ENCODE measurements at places on chromosomes 4 and X.

- DNase-seq = no peak
Observed at GRCh38 chr4:154836513-154836912, 55.4 kb downstream of the RBM46 start.

- DNase-seq = no peak
Observed at GRCh38 chr4:55530691-55531090, 16.0 kb downstream of the CLOCK start.

DNA sequence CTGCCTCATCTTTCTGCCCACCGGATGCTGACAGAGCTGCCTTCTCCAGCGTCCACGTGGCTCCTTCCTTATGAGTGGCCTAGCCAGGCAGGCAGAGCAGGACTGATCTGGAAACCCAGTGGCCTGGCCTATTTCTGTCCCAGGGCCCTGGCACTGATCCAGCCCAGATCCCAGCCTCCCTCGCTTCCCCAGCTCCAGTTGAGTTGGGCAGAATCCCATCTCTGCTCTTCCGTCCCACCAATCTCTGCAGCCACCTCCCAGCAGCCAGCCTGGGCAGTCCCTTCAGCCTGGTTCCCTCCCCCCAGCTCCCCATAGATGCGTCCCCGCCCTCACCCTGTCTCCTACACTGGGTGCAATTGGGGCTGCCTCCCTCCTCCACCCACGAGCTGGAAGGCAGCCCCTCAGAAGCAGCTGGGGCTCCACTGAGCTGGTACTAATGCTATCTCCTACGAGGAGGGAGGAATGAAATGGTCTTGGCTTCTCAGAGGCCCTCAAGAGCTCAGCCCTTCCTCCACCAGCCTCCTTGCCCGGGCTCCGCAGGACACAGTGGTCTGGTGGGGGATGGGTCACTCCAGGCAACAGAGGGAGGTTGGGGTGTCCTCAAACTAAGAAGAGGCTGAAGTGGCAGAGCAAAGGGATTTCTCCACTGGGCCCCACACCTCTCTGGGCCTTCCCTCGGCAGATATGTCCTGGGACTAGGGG, 94.2 kb downstream of the PJA1 start:
- DNase-seq = peak; percentile 25

DNA sequence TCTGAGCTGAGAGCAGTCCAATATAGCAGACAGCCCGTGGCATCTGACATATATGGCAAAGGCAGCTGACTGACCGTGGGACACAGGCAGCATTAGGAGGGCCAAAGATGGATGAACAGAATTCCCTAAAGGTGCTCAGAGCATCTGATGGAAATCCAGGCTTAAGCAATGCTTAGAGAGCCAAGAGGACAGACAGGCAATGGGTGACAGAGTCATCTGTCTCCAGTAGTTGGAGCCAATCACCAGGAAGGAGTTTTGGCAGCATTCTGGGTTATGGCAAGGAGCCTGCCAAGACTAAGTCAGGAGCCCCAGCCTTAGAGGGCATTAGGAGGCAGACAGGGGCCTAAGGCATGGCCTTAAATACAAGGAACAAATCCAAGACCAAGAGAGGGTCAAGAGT, 153.3 kb upstream of the USP9X start:
- peak; percentile 31 for DNase-seq

- DNase-seq = no peak
Observed at GRCh38 chr4:1567519-1567807, 116.7 kb downstream of the FAM53A start.

- DNase-seq = no peak
Observed at GRCh38 chr4:156635051-156635450, 336.5 kb downstream of the PDGFC start.

GRCh38 chr4:148926276-148927260, 484.4 kb upstream of the NR3C2 start:
- DNase-seq = peak; percentile 7

- peak; percentile 65 for DNase-seq
Observed at GRCh38 chrX:3713225-3713936, at the start of gene PRKX. Gene PRKX, minus strand, starts transcription at chrX:3713649. Its CDS starts 396 bp downstream, at chrX:3713253.

- no peak for DNase-seq
Observed at GRCh38 chrX:1185561-1185960, 26.9 kb downstream of the CRLF2 start.

DNA sequence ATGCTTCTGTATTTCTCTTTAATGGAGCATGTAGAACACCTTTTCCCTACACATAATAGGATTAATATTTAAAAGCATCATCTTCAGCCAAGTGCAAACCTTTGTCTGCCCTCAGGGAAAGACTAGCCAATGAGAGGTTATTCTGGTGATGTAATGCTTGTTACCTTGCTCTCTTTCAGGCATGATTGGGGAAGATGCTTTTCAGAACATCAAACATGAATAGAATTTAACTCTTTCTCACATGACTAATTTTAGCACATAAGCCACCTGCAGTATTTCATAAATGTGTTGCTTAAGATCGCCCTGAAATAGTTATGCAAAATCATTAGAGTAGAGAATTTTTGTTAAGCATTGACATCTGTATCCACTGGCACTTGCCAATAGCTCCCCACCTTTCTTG, 10.7 kb upstream of the EPGN start:
- no peak for DNase-seq

DNA sequence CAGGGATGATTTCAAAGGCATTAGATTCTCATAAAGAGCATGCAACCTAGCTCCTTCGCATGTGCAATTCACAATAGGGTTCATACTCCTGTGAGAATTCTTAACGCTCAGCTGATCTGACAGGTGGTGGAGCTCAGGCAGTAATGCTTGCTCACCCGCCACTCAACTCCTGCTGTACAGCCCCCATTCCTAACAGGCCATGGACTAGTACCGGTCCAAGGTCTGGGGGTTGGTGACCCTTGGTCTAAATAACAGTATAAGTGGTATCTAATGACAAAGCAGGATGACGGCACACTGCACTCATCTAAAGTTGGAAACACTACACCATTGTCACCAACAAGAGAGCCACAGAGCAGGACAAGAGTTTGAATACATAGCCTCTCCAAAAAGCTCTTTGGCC, 28.5 kb downstream of the ADGRA3 start:
- DNase-seq = no peak

- DNase-seq = no peak
Observed at GRCh38 chrX:6225911-6226595, 2.6 kb downstream of the NLGN4X start.

GRCh38 chr4:178602833-178603232, 1160.6 kb upstream of the AGA start:
- no peak for DNase-seq

DNA sequence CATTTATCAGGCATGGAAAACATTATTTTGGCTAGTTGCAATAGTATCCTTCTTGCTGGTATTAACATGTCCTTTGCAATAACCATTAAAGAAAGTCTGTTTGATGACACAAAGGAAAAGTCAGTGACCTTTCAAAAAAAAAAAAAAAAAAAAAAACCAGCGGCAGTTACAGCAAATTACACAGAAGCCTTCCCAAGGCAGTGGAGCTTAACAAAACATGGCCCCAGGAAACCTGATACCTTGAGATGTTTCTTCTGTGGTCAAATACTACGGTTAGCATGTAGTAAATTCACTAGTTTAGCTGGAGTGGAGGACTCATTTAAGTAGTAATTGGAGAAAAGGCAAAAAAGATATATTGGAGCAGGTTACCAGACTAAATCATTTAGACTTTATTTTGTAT, 359.1 kb downstream of the DACH2 start:
- no peak for DNase-seq

GRCh38 chr4:101415962-101416361, 68.6 kb upstream of the PPP3CA start:
- DNase-seq = no peak

GRCh38 chr4:133137571-133137970, 11.5 kb upstream of the PCDH10 start:
- no peak for DNase-seq

DNA sequence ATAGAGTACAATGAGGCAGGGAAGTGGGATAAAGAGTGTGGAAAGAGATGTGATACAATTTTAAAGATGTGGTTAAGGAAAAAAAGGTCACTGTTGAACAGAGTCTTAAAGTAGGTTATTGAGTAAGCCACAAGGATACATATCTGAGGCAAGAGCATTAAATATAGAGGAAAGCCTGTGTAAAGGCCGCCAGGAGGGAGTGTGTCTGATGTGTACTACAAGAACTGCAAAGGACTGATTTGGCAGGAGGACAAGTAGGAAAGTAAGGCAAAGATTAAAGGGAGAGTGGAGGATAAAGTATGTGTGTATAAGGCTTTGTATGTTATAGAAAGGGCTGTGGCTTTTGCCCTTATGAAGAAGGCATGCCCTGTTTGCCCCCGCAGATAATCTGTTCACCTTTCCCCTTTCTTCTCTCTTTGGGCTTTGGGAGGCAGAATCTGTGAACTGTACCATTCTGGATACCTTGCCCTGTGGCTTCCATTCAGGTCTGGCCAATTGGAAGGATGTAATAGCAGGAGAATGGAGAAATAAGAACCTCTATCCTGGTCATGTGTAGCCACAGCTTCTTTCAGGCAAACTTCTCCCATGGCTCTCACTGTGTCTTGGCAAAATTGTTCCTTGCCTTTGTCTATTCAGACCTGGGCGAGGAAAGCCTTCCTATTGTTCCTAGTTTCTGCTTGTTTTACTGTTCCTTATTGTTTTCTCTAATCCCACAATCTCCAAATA, 68.9 kb upstream of the FAM47B start:
- DNase-seq = no peak

GRCh38 chr4:2296631-2297601, 35.0 kb upstream of the MXD4 start:
- DNase-seq = no peak

DNA sequence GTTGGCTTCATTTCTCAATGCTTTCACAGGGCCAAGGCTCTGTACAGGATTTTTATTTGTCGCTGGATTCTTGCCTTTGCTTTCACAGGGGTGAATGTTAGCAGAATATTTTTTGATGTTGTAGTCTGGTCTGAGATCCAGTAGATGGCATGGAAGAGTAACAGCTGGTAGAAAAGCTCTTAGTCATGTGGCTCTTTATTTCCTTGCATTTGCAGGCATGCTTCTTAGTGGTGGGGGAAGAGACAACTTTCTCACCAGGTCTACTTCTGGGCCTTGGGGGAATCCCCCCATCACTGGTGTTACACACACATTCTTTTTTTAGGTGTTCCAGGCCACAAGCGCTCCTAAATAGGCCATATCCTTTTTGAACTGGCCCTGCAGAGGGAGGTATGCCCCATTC, 58.2 kb upstream of the DKK2 start:
- peak; percentile 71 for DNase-seq

- no peak for DNase-seq
Observed at GRCh38 chr4:74794382-74795010, at the start of gene BTC. Gene BTC, minus strand, starts transcription at chr4:74794523. Its CDS starts 198 bp downstream, at chr4:74794325.

- no peak for DNase-seq
Observed at GRCh38 chr4:149144060-149144459, 671.6 kb downstream of the IQCM start.

- peak; percentile 53 for DNase-seq
Observed at GRCh38 chr4:118774989-118775388, 60.9 kb downstream of the SEC24D start.

- peak; percentile 13 for DNase-seq
Observed at GRCh38 chrX:97267396-97268181, 383.9 kb downstream of the RPA4 start.

- DNase-seq = no peak
Observed at GRCh38 chr4:4395371-4395770, 8.5 kb downstream of the NSG1 start.

- DNase-seq = no peak
Observed at GRCh38 chrX:118536204-118536603, 40.6 kb downstream of the DOCK11 start.

DNA sequence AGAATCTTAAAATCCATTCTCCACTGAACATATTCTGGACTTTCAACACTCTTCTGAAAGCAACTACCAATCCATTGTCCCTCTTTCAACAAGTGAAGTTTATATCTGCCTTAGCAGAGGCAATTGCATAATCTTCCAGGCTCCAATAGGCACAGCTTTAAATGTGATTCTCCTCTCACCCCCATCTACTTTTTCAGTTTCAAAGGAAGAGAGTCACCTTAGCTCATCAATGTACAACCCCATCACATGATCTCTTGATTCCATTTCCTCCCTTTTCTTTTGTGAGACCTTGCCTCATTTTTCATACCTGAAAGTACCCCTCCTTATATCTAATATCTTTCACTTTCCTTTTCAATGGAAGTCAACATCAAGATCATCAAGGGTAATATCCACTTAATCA, 921.7 kb upstream of the EPHA5 start:
- no peak for DNase-seq

- DNase-seq = peak; percentile 71
Observed at GRCh38 chr4:186623546-186623945, 68.2 kb upstream of the MTNR1A start.

- DNase-seq = no peak
Observed at GRCh38 chr4:25022766-25023165, 8.0 kb downstream of the LGI2 start.

- DNase-seq = no peak
Observed at GRCh38 chrX:118855681-118856310, 32.2 kb downstream of the ZCCHC12 start.
